ENCODE measurements at places on chromosomes 12 and 14. TPM values are rescaled to one million over a fixed set of nuclear protein-coding genes. Genes with fewer than 3 reads are reported as not detected.

DNA sequence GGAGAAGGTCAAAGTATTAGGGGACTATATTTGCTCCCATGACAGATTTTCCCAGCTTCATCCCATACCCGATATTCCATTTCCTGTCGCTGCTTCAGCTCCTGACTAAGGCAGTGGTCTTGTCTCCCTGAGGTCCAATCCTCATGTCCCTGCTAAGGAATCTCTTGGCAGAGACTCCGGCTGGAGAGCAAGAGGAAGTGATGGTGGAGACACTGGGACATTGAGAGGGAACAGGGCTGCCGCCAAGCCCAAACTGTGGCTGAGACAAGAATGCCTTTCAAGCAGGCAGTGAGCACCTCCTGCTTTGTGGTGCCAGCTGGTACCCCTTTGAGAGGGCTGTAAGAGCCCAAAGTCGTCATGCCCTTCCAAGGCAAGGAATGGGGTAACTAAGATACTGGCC, 5.5 kb downstream of the SP7 start:
- DNase-seq, result no peak

DNA sequence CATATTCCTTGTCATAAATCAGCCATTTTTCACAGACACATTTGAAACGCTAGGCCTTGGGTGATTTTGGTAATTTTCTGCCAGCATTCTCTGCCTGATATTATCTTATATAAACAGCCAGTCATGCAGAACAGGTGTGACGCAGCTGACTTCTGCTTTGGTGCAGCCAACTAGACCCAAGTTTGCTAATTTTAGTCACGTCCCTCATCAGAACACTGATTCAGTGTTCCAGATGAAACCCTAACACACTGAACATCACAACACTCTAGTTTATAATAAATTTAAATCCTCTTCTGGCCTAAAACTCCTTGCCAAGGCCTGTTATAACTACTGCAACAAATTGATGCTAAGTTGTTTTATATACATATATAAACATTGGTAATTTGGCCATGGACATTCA, 386.1 kb downstream of the SEC23A start:
- DNase-seq, result no peak

DNA sequence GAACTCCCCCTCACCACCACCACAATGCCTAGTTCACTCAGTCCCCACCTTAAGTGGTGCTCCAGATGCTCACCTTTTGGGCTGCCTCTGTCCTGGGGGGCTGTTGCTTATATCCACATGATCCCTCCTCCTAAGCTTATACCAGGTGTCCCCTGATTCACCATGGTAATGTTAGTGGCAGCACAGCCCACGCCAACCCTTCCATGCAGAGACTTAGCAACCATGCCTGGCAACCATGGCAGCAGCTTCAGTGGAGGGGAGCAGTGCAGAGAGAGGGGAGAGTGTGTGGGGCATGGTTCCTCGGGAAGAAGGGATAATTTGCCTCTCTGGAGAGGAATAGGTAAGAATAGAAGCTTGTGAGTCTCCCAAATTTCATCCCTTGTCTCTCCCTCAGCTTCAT, 1.2 kb upstream of the DDN start:
- no peak for DNase-seq

GRCh38 chr14:50101417-50101816, 15.0 kb downstream of the VCPKMT start:
- DNase-seq, result no peak

DNA sequence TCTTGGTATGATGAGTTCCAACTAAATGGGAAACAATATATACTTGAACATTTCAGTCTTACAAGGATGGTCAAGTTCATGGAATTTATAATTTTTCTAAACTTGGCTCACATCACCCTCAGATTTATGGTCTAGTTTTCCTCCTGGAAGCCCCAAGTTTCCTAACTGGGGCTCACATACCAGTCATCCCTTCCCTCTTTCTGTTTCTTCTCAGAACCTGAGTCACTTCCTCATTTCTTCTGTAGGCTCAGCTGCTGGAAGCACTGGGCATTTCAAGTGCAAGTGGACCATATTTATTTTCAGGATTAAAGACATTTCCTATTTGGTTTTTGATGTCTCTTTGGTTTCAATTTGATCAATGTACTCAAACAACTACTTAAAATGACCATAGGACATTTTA, 55.4 kb downstream of the GRIP1 start:
- DNase-seq, result no peak

DNA sequence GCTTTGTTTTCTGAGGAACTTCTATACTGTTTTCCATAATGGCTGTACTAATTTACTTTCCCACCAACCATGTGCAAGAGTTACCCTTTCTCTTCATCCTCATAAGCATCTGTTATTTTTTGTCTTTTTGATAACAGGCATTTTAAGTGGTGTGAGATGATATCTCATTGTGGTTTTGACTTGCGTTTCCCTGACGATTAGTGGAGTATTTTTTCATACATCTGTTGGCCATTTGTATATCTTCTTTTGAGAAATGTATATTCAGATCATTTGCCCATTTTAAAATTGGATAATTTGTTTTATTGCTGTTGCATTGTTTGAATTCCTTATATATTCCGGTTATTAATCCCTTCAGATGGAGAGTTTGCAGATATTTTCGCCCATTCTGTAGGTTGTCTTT, 10.2 kb upstream of the HMGA2 start:
- DNase-seq, result no peak

DNA sequence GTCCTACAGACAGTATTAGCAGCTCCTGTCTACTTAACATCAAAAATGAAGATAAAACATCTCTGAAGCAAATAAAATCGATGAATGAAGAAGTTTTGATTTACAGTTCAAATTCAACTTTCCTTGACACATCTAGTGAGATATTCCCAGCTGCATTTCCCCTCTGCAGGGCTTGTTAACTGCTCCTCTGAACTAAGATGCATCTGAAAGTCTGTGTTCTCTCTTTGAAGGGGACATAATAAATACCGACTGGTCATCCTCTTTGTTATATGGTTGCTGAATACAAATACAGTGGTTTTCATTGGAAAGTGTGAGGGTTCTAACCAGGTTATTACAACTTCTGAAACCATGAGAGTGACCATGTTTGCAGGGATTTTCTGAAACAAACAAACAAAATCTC, 266.4 kb upstream of the SLC16A7 start:
- DNase-seq, result no peak

DNA sequence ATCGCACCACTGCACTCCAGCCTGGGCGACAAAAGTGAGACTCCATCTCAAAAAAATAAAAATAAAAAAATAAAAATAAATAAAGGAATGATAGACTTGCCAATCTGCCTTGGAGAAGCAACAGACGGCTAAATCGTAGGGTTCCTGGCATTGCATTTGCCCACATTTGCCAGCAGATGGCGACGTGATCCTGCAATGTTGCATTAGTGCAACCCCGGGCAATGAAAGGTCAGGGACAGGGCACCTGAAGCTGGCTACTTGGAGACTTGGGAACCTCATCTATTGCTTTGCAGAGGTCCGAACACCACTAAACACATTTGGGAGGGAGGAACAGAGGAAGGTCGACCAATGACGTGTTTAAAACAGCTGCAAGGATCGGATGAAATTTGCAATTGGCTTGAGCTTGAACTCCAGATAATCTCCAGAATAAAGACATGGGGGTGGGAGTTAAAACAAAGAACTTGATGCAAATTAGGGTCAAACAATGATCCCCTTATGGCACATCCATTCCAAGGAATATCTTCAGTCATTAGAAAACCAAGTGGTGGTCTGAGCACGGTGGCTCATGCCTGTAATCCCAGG, 34.6 kb downstream of the SPRING1 start:
- peak; percentile 52 for DNase-seq

DNA sequence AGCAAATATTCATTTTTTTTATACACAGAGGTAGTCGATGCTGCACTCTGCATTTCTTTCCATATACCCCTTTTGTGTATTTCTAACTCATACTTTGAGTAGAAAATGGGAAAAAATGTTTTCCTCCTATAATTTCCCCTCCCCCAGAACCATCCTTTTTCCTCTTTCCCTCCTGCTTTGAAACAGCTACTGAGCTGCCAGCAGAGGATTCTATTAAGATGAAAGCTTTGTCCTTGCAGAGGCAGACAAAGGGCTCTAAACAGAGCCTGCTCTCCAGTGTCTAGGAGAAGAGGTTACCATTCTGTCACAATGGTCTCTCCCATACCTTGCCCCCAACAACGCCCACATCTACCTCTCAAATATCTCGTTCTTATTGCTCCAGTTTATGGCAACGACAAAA, 74.6 kb upstream of the OSBPL8 start:
- no peak for DNase-seq

DNA sequence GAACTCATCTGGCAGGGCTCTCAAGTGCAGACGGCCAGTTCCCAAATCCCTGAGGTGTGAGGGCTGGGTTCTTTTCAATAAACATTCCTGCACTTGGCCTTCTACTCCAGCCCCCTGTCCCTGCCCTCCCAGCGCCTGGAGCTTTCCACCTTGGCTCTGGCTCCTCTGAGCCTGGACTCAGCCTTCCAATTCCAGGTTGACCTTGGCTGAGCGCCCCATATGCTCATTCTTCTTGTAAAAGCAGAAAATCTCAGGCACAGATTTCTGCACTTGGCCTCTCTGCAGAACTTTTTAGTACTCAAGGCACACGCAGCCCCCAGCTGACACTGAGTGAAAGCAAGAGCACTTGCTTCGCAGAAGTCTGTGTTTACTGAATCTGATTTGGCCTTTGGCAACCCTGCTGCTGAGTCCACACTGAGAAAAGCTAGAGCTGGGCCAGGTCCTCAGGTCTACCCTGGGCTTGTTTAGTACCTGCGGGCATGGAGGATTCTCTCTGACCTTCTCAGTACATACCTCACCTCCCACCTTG, 222.7 kb downstream of the MSRB3 start:
- DNase-seq, result no peak

DNA sequence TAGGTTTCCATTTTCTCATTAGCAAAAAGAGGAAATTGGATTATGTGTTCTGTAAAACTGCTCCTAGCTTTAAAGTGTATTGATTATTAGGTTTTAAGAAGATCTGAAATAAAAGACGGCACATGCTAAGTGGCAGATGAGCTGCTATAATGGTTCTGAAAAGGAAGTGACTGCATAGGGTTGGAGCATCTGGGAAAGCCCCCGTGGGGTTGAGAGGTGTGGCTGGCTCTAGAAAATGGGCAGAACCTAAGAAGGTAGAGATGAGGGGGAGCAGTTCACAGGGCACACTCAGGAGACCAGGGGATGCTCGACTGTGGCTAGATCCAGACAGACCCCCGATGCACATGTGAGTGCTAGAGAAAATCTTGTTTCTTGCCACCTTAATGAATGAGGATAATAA, 1.9 kb downstream of the IFNG-AS1 start:
- DNase-seq, result no peak

GRCh38 chr12:107243341-107243740, 150.0 kb upstream of the CRY1 start:
- no peak for DNase-seq

- no peak for DNase-seq
Observed at GRCh38 chr14:57749267-57749666, 116.6 kb downstream of the SLC35F4 start.

- no peak for DNase-seq
Observed at GRCh38 chr12:102539651-102540553, 59.5 kb upstream of the IGF1 start.

- DNase-seq, result peak; percentile 85
Observed at GRCh38 chr12:131137836-131138637, 184.3 kb downstream of the ADGRD1 start.

DNA sequence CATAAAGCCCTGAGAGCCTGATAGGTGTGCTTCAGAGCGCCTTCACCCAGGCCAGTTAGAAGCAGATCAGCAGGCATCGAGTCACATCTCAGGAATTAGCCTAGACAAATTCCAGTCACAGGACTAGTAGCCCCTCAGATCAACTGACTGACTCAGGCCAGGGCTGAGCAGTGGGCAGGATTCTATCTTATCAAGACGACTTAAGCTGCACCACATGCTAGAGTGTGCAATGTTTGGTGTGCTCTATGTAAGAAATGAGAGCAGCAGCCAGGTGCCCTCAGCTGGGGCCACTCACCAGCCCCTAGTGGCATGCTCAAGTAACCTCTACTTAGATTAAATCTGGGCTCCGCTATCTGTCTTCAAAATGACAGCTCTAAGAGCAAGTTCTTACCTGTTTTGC, 19.7 kb upstream of the NGB start:
- DNase-seq, result no peak

- DNase-seq, result no peak
Observed at GRCh38 chr12:124741211-124741610, 122.5 kb downstream of the SCARB1 start.

- no peak for DNase-seq
Observed at GRCh38 chr12:44717612-44718011, 158.5 kb downstream of the NELL2 start.

Gene DDX11
- 26.0 TPM for total RNA-seq

Gene PDE3A
- 3.2 TPM for total RNA-seq

Gene RNF34
- total RNA-seq, result 28.1 TPM

Gene SUSD6
- total RNA-seq, result 46.7 TPM

Data from lower leg skin (tissue), 4 donors.